ENCODE measurements at places on chromosomes 7 and 10. TPM values are rescaled to one million over a fixed set of nuclear protein-coding genes. Genes with fewer than 3 reads are reported as not detected.

DNA sequence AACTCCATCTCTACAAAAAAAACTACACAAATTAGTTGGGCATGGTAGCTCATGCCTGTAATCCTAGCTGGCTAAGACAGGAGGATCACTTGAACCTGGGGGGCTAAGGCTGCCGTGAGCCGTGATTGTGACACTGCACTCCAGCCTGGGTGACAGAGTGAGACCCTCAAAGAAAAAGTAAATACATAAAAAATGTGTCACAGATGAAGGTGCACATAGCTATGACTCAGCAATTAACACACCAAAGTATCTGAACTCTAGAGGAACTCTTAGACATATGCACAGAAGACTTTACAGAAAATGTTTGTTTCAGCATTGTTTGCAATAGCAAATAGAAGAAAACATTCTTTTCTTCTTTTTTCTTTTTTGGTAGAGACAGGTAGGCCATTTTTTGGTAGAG is 8.3 kb downstream of the C10orf62 start:
- DNase-seq: no peak

- no peak for DNase-seq
Measured at GRCh38 chr10:62759599-62760175, 44.8 kb upstream of the ADO start.

DNA sequence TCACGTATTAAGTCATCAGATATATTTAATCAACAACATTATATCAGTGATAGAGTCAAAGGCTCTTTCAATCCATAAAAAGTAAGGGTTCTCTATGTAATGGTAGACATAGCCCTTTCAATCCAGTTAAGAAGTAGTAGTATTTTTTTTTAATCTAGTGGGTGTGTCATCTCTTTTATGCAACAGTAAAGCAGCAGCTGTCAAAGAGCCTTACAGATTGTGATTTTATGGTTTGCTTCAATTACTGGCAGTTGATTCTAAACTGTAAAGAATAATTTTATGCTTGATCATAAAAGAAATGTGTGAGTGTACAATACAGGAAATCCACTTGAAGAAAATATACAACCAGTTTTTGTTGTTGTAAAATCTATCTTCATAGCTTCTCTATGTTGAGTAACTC is 902.6 kb upstream of the MBL2 start:
- no peak for DNase-seq

DNA sequence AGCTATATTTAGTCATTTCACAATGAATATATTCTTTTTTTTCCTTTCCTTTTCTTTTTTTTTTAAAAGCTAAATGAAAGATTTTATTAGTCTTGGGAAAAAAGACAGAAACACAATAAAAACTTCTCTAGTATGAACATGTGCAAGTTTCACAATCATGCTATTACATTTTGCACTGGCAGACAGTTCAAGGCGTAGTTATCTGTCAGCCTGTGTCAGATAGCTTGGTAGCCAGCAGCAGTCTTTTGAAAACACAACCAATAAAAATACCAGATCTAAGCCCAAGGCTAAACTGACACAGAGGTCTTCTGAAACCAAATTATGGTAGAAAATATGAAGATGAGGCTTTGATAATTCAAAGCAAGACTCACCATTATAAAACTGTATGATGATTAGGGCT is 205.8 kb upstream of the TEX47 start:
- DNase-seq: no peak

- DNase-seq: peak; percentile 77
Measured at GRCh38 chr7:4715410-4715776, 33.3 kb downstream of the FOXK1 start.

DNA sequence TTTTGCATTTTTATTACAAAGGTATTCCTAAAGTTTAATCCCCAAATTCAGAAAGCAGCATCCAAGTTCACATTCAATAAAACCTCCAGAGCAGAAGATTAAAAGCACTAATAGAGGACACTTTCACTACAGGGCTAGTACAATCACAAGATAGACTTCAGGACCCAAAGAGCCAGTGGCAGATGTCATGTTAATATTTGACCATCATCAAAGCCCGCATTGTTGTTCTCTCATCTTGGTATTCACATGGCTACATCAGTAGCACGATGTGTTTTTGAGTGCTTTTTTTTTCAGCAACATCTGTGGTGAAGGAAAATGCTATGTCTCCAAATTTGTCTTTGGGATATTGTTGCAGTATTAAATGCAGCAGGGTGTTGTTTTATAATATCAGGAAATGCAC is 134.3 kb downstream of the ARL4A start:
- no peak for DNase-seq

DNA sequence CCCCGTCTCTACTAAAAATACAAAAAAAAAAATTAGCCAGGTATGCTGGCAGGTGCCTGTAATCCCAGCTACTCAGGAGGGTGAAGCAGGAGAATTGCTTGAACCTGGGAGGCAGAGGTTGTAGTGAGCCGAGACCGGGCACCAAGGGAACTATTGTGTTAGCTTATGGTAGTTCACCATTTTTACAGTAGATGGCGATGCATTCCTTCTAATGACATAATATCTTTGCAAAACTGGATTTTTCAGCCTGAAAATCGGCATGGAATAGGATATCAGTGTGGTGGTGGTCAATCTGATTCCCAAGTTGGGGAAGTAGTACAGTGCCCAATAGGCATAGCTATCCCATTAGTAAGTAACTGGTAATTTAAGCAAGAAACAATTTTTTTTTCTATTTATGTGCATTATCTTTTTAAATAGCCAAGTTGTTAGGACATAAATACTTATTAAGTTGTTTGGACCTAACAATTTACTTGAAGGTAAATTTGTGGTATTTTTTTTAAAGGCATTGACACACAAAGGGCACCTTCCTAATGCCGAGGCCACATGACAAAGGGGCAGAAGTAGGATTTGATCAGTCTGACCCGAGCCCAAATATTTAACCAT is 17.6 kb upstream of the IMPDH1 start:
- peak; percentile 39 for DNase-seq

Gene STK31
- total RNA-seq: under 0.01 TPM

Gene WASHC2C
- total RNA-seq: 69.5 TPM
